ENCODE measurements at places on chromosomes 4 and X. TPM values are rescaled to one million over a fixed set of nuclear protein-coding genes. Genes with fewer than 3 reads are reported as not detected.
A peak's percentile ranks its signal among the peaks of the same experiment; 100 is the strongest.

GRCh38 chr4:143424276-143424675, 87.6 kb downstream of the GAB1 start:
- no peak for DNase-seq

DNA sequence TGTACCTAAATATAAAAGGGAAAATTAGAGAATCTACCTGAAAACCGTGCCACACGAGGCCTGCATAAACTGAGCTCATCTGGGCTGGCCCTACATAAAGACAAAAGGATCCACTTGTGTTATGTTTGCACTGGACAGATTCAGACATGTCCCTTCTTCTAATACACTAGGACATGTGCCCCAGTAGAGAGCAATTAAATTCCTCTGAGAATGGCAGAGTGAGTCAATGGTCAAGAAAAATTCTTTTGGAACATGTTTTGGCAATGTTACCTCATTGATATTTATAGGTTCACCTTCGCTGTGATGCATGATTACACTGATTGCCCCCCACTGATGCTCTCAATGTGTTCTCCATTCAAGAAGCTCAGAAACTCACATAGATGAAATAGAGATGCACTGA, 95.2 kb downstream of the MANBA start:
- no peak for DNase-seq

GDPD2 gene
- 0.21 TPM for total RNA-seq

REELD1 gene
- total RNA-seq, result not detected

DNA sequence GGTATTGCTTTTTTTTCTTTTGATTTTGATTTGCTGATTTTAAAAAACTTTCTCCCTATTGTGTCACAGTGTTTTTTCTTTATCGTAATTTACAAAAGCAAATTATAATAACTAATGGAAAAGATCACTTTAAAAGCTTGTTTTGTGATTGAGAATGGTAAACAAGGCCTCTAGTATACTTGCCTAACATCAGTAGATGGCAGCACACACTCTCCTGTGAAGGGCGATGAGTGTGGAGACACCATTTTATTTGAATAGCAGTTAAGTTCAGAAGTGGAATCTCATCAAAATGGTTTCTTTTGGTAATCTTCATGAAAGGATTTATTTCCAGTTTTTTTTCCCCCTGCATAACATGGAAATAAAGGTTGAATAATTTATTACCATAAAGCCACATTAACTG, 72.3 kb downstream of the PAK3 start:
- DNase-seq, result no peak

DNA sequence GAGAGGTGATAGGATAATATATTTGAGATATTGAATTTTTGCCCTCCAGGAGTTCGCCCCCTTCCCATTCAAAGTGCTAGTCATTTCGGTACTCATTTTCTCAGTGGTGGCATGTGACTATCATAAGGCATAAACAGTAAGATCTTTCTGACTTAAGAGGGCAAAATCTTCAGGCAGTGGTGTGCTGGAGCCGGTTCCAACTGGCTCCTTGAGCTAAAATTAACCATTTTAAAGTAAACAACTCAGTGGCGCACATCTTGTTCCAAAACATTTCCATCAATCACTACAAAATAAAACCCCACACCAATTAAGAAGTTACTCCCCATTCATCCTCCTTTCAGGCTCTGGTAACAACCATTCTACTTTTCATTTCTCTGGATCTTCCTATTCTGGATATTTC, 43.3 kb downstream of the LUZP4 start:
- no peak for DNase-seq

NFKB1 gene
- total RNA-seq, result 41.3 TPM

DNA sequence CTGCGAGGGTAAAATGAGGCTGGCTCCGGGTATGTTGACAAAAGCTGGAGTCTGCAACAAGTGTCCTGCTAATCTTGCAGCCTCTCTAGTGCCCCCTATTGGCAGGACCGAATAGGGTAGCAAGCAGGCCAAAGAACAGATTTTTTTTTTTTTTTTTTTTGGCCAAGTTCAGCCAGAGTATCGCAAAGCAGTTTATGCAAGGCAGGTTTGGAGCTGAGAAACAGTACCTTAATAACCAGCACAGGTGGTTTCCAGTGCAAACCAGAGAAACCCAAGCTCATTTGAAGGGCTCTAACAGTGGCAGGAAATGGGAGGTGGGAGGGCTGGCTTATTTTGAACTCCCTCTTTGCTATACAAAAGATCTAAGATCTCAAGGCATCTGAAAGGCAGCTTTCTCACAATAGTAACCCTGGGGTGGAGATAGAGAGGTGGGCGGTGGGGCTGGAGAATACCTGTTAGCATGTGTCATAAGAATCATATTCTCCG, 38.2 kb upstream of the OCIAD2 start:
- no peak for DNase-seq

CFAP97 gene
- total RNA-seq, result 28.2 TPM

DNA sequence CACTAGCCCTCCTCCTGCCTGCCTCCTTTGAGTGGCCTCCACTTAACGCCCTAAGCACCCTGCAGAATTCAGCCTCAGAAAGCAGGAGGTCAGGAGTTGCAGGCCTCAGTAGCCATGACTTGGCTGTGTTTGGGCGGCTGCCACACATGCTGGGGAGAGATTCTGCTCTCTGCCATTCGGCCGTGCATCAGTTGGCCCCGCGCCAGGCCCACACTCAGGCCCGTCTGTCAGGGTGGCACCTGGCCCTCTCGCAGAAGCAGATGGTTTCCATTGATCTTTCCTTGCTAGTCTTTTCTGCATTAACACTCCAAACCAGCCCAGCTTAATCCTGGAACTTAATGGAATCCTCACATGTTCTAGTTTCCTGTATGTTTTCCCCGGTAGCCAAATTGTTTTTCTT, 30.7 kb upstream of the ATP6AP2 start:
- DNase-seq, result no peak

- DNase-seq, result no peak
These were observed 142.8 kb downstream of the MOSPD2 start for GRCh38 chrX:15016051-15016450.

USP27X gene
- 15.6 TPM for total RNA-seq

GRCh38 chr4:138945401-138945800, 70.2 kb upstream of the NOCT start:
- DNase-seq, result no peak

- DNase-seq, result no peak
These were observed 85.8 kb upstream of the RPS6KA3 start for GRCh38 chrX:20352504-20352903.

DNA sequence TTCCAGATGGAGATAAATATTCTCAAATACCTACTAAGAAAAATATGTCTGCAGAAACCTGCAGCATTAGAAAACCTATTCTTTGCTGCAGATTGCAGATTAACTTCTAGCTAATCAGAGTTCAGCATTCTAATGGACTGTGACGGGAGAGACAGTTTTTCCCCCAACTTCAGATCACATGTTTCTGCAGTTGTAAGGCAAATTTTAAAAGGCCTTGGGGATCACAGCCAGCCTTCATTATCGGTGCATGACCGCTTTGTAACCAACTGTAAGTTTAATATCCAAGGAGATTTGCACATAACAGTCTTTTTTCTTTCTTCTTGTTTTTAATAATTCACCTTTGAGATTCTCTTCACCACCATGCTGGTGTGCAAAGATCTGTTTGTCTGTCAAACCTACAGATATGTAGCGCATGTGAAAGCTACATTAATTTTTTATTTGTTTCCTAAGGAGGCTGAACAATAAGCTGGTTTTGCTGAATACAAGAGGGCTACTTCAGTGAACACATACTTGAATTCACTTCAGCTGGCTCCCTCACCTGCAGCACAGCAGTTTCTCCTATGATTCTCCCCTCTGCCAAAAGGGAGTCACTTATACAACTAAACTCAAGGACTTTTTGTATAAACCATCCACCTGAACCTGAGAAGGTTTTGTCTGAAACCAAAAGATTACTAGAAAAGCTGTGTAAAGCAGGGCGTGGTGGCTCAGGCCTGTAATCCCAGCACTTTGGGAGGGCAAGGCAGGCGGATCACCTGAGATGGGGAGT, 488.5 kb downstream of the RPA4 start:
- no peak for DNase-seq

- no peak for DNase-seq
These were observed 67.6 kb upstream of the GYPA start for GRCh38 chr4:144208074-144208473.

- no peak for DNase-seq
These were observed 182.4 kb upstream of the ARSJ start for GRCh38 chr4:114161809-114162208.

SOX3 gene
- not detected for total RNA-seq

DNA sequence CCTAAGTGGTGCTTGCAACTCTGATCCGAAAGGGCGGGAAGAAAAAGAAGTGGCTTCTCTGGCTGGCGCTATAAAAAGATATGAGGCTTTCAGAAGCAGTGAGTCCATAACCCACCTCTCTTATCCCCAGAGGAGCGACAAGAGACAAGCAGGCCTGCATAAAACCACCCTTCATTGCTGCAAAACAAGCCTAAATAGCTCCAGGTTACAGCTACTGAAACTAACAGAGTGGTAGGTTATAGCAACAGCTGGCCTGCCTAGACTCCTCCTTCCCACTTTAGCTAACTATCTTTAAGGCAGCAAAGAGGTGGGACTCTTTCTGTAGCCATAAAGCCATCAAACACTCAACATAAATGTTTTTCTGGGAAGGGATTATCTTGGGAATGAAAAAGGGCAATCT, 245.0 kb upstream of the GPR101 start:
- DNase-seq, result no peak

GAGE2A gene
- total RNA-seq, result not detected

- DNase-seq, result no peak
These were observed 41.5 kb downstream of the DTHD1 start for GRCh38 chr4:36322921-36323354.

FAAH2 gene
- total RNA-seq, result not detected

DNA sequence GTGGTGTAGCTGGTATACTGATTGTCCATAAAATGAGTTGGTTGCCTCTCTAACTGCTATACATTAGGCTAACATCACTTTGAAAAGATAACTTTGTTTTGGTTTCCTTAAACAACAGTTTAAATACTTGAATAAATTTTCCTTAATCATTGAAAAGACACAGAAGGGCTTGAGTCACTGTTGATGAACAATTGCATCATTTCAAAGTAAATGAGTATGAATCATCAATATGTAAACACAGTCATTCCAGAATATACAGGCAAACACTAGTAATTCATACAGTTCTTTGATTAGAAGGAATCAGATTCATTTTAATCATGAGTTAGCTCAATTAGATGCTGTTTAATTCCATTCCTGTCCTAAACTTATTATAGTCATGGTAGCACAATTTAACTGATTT, 160.6 kb downstream of the AFF2 start:
- DNase-seq, result no peak

C4orf36 gene
- 0.91 TPM for total RNA-seq

DNA sequence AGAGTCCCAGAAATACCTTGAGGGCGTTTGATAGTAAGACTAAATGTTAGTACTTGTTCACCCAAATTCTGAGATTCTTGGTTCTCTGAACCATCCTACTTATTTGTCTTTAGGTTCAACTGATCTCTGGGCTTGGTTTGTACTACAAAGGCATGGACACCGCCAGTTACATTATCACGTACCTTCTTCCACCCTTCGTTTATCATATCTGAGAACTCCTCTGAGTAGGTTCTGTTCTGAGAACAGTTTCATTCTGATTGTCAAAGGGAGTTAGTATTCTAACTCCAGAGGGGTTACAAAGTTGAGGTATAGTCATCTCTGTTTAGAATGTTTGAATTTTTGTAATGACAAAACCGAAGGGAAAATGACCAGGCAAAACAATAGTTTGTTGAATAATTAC, 19.3 kb downstream of the ZFX start:
- no peak for DNase-seq

DNA sequence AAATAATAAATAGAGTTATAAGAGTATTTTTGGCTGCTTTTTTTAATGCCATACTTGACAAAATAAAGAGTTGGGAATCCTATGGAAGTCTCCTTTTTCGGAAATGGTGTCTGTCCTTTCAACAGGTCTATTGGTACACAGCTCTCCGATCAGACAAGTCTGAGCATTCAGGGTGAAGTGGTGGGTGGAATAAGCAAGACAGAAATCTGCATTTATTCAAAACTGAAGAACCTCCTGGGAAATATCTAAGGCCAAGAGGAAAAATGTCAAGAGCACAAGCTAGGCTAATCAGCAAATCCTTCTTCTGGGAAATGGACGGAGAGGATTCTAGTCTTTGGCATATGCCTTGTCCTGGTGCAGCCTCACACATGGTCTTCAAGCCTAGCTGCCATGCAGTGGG, 309.0 kb downstream of the CENPC start:
- DNase-seq, result no peak

GRCh38 chrX:40646489-40647306, 663 bp downstream of the CXorf38 start:
- DNase-seq, result peak; percentile 28

DNA sequence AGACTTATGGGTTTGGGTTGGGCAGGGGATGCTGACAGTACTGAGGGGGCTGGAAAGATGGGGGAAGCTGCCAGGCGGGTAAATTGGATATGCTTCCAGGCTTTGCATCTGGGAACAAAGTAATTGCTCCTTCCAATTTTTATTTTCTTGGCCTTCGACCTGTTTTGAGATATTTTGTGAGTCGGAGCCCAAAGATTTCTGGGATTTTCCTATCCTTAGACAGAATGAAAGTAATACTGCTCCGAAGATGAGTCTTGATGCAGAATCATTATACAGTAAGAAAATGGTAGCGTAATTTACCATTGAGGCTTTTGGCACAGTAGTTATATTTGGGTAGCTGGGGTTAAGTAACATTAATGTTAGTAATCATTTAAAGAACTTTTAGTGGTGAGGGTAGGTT, 1.4 kb downstream of the SMARCA5 start:
- DNase-seq, result no peak

GAGE12D gene
- not detected for total RNA-seq

DNA sequence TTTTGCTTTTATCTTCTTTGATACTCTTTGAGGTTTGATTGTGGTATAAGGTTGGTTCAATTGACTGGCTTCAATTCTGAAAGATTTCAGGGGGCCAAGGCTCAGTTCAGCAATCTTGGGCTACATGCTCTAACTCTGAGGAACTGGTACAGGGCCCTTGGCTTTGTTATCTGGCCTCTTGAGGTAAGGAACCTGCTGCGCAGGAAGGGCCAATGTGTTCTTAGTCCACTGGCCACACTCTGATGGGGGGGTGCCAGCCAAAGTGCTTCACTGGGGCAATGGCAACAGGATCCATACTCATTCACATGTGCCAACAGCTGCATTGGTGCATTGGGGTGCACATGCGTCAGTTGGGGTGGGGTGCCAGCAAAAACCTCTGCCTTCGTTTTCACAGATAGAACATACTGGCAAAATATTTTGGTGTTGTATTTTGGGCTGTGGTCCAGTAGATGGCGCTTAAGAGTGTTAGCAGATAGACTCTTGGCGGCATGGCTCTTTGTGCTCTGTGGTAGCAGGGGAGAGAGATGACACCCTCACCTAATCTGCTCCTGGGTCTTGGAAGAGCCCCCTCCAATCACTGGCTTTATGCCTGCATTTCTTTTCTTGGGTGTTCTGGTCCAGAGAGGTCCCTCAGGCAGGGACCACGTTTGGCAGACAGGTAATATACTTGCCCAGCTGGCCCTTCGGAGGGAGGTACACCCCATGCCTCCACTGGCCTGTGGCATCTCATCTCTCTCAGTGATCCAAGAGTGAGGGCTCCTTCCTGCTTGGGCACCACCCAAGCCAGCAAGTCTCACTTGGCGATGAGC, 42.9 kb downstream of the NDST3 start:
- no peak for DNase-seq

PNCK gene
- 1.8 TPM for total RNA-seq

SCML1 gene
- 14.1 TPM for total RNA-seq

- peak; percentile 23 for DNase-seq
These were observed 775 bp downstream of the KCTD8 start for GRCh38 chr4:44447563-44448504.

FOXR2 gene
- total RNA-seq, result not detected

GRCh38 chr4:8878421-8878820, 6.8 kb upstream of the HMX1 start:
- no peak for DNase-seq

GRCh38 chr4:173450281-173450680, 51.4 kb upstream of the SCRG1 start:
- no peak for DNase-seq

Data from uterus (tissue), 4 donors.